ENCODE measurements at places on chromosomes 6 and 20. TPM values are rescaled to one million over a fixed set of nuclear protein-coding genes. Genes with fewer than 3 reads are reported as not detected.

Gene MEA1
- total RNA-seq = 100 TPM

Gene TREM2
- total RNA-seq = not detected

Gene FLRT3
- total RNA-seq = 2.3 TPM

Gene CTAGE9
- total RNA-seq = not detected

Gene SIRPB1
- 0.54 TPM for total RNA-seq

Gene PAX1
- not detected for total RNA-seq

Gene COL9A3
- total RNA-seq = not detected

Gene DDO
- total RNA-seq = not detected

Gene PRSS16
- total RNA-seq = not detected
